ENCODE measurements at places on chromosomes 2 and 18.

GRCh38 chr2:69017080-69017479 is 4.1 kb downstream of the ANTXR1 start:
- no peak for DNase-seq

GRCh38 chr2:233453916-233454315 is 99.6 kb downstream of the DGKD start:
- no peak for DNase-seq

- DNase-seq = no peak
These were observed 107.9 kb downstream of the RNF144A start for GRCh38 chr2:7025082-7025481.

GRCh38 chr2:216001216-216002100 is 11.9 kb downstream of the MREG start:
- no peak for DNase-seq

GRCh38 chr18:24485681-24486080 is 25.2 kb downstream of the HRH4 start:
- no peak for DNase-seq

DNA sequence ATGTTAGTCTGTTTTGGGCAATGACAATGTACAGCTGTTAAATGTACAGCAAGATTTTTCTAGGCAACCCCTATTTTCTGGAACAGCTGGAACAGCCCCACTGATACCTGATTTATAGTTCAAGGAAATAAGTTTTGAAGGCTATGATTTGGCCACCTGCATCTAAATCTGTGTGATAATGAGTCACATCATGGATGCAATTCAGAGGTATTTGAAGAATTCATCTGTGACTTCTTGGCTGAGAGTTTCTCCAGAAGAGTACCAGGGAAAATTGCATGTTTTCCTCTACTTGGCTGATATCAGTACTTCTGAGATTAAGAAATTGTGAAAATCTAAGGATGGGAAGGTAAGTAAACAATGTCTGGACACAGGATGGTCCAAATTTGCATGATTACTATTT is 40.7 kb upstream of the NT5C1B start:
- no peak for DNase-seq

GRCh38 chr2:202932425-202933138 is 20.5 kb downstream of the CARF start:
- DNase-seq = no peak

- DNase-seq = no peak
These were observed 336.6 kb downstream of the EN1 start for GRCh38 chr2:118510807-118511206.

- no peak for DNase-seq
These were observed 74.0 kb downstream of the SLC66A2 start for GRCh38 chr18:79877163-79878091.

DNA sequence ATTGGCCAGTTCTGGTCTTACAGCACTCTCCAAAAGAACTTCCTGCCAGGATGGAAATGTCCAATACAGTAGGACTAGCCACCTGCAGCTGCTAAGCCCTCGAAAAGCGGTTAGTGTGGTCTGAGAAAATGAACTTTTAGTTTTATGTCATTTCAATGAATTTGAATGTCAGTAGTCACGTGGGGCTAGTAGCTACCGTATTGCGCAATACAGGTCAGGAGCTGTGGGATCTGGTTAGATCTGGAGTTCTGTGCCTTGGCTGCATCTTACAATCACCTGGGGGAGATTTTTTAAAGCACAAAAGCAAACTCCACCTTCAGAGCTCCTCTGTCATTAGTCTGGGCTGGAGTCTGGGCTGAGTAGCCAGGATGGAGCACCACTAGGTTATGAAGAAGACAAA is 35.9 kb downstream of the C1QL2 start:
- no peak for DNase-seq

DNA sequence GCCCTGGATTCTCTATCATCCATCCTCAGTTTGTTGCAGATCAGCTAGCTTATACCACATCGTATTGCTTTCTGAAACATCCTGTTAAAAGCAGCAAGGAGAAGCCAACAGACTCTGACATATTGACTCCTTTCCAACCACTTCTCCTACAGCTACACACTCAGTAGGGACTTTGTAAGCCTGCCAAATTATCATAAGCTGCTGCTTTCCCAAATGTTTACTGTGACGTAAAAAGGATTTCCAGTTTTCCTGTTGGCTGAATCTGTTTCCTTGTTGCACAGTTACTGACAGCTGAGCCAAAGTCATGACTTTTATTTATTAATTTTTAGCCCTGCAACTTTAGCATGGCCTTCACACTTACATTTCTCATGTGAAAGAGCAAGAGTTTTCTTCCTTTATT is 294.3 kb downstream of the KCNJ3 start:
- DNase-seq = no peak

DNA sequence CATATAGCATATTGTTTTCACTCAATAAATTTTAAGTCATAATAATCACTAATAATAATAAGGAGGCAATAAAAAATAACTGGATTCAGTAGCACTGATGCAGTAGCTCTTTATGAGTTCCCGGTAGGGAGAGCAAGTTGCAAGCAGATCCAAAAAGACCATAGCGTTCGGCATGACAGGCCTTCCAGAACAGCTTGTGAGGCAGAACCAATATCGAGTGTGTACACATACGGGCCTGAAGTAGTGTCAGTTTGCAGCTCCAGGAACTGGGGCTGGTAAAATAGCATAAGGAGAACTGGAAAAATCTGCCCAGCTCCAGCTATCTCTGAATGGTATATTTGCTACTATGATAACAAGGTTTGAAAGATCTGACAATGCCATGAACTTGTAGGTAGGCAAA is 1607.8 kb upstream of the PIK3C3 start:
- DNase-seq = no peak

DNA sequence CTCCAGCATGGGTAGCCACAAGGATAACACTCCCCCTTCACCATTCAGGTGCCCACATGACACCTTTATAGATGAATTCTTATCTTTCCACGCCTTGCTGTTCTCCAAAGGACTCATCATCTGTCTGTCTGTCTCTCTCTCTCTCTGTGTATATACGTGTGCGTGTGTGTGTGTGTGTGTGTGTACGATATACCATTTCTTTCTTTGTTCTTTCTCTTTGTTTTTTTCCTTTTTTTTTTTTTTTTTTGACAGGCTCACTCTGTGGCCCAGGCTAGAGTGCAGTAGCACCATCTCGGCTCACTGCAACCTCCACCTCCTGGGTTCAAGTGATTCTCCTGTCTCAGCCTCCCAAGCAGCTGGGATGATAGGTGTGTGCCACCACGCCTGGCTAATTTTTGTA is 98.2 kb downstream of the DLGAP1 start:
- no peak for DNase-seq

Data from activated T-cell treated with anti-CD3 and anti-CD28 coated beads for 4 hours (primary cell).